ENCODE measurements at places on chromosomes 12 and 14. TPM values are rescaled to one million over a fixed set of nuclear protein-coding genes. Genes with fewer than 3 reads are reported as not detected.

TGFB3 gene
- total RNA-seq: 67.1 TPM

CD4 gene
- 22.3 TPM for total RNA-seq

HOXC12 gene
- total RNA-seq: not detected

RNASE7 gene
- total RNA-seq: not detected

RNF31 gene
- 60.4 TPM for total RNA-seq
